NCI-H1092 (cell line): ENCODE measurements at places on chromosomes 5 and 9.

GRCh38 chr5:86232246-86232645, 385.5 kb upstream of the COX7C start:
- no peak for DNase-seq

- no peak for DNase-seq
These were observed 1.4 kb downstream of the GRIN1 start for GRCh38 chr9:137140151-137141012.

DNA sequence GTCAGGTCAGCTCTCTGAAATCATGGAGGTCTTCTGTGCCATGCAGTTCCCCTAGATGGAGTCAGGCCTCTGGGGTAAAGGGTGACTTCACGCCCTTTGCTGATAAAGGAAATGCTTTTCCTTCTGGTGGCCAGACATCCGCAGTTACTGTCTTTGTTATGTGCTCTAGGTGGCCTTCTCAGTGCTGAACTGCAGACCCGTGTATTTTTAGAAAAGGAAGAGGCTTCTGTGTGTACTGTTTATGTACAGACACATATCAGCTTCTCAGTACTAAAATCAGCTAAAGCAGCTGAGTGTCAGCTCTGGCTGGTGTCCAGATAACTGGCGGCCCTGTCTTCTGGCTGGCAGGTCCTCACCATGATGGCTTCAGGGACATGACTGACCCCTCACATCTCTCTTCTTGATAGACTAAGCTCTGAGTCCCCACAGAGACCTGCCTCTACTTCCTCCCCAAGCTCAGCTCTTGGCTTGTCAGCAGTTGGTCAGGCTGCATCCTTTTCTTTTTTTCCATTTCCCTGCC, 75.3 kb downstream of the ARHGAP26 start:
- DNase-seq: no peak

DNA sequence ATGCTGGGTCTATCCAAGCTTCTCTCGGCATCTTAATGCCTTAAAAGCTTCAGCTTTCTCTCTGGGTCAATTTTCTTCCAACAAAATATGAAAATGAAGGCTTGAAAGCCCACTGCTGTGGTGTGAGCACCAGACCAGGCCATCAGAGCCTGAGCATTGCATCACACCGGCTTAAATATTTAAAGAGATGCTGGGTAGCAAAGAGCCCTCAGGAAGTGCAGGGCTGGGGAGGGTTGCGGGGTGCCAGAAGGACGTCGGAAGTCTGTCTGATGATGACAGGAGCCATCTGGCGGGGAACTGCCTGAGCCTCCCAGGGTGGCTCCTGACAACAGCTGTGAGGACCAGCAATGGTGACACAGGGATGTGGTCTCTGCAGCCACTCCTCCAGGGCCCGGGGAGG, 185.5 kb downstream of the OLFM1 start:
- no peak for DNase-seq

DNA sequence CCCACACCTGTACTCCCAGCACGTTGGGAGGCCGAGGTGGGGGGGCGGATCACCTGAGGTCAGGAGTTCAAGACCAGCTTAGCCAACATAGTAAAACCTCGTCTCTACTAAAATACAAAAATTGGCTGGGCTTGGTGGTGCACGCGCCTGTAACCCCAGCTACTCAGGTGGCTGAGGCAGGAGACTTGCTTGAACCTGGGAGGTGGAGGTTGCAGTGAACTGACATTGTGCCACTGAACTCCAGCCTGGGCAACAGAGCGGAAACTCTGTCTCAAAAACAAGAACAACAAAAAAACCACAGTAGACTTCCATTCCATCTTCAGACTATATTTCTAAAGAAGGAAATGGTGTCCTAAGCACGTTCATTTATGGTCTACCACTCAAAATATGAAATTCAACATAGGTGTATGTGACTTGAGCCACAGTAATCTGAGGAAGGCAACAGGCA, 14.2 kb upstream of the SERINC5 start:
- no peak for DNase-seq
